ENCODE measurements at places on chromosomes 3 and 15.

- DNase-seq, result no peak
Measured at GRCh38 chr15:31265871-31266711, 60.5 kb upstream of the KLF13 start.

DNA sequence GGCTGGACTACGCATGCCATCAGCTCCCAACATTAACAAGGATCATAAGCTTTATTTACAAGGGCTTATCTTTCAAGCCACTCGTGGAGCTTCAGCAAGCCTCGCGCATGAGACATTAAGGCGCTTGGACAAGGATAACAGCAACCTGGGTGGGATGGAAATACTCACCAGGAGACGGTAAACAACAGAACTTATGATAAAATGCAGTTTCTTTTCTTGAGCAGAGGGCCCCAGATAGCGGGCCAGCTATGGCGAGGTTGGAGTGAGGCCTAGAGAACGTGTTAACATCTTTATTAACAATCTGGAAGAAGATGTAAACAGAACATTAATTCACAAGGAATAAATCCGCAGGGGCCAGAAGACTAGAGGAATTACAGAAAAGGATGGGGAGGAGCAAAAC lies 158.2 kb downstream of the NTRK3 start:
- DNase-seq, result no peak

DNA sequence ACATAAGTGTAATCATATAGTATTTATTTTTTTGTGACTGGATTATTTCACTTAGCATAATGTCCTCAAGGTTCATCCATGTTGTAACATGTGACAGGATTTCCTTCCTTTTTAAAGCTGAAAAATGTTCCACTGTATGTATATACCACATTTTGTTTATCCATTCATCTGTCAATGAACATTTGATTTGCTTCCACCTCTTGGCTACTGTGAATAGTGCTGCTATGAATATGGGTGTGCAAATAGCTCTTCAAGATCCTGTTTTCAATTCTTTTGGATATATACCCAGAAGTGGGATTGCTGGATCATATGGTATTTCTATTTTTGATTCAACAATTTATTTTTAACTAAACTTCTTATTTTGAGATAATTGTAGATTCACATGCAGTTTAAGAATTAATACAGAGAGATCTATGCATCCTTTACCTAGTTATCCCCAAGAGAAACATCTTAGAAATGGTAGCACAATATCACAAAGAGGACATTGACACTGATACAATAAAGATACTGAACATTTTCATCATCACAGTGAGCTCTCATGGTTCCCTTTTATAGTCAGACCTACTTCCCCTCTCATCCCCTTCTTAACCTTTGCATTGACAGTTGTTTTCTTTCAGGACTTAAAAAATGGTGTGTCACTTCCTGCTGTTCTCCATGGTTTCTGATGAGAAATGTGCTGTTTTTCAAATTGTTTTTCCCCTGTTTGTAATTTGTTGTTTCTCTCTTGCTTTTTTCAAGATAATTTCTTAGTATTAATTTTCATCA lies 90.1 kb downstream of the SATB1 start:
- no peak for DNase-seq

DNA sequence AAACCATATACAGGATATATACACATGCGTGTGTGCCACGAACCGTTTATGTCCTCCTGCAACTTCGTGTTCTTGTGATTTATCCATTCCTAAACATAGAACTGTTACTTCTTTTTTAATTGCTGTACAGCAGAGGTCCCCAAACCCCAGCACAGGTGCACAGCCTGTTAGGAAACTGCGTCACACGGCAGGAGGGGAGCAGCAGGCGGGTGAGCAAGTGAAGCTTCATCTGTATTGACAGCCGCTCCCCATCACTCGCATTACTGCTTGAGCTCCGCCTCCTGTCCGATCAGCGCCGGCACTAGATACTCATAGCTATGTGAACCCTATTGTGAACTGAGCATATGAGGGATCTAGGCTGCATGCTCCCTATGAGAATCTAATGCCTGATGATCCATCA lies 34.9 kb upstream of the NRROS start:
- DNase-seq, result no peak

DNA sequence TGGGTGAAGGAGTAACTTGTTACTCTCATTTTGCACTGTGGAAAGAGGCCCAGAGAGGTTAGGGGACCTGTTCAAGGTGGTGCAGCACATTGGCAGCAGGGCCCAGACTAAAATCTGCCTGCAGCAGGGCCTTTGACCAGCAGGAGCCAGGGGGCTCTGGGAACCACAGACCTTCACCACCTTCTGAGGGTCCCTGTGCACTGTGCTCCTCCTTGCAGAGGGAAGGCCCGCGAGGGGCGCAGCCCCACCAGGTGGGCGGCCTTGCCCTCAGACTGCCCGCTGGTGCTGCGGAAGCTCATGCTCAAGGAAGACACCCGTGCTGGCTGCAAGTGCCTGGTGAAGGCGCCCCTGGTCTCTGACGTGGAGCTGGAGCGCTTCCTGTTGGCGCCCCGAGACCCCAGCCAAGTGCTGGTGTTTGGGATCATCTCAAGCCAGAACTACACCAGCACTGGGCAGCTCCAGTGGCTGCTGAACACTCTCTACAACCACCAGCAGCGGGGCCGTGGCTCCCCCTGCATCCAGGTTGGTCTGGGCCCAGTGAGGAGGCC lies 61.5 kb upstream of the FGD5 start:
- no peak for DNase-seq
